T-helper 22 cell (primary cell): ENCODE measurements at places on chromosomes 1 and 21.

GRCh38 chr1:6125366-6125765 lies 54.8 kb downstream of the CHD5 start:
- no peak for DNase-seq

DNA sequence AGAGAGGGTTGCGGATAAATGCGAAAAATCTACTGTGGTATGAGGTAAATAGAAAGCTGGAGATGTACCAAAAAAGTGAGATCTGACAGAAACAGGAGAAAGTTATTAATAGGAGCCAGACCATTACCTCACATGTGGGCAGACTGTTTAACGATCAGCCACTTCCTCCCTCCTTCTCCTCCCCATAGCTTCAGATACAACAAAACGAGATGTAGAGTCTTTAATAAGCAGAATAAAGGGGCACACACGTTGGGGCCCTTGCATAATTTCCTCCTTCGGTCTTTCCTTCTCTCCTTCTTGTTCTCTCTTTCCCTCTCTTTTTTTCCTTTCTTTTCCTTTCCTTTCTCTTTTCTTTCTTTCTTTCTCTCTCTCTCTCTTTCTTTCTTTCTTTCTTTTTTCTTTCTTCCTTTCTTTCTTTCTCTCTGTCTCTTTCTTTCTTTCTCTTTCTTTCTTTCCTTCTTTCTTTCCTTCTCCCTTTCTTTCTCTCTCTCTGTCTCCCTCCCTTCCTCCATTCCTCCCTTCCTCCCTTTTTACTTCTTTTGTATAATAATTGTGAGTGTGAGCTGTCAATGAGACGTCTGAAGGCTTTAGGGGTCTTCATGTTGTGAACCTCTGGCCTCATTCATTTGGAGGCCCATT lies 242.1 kb downstream of the GRIK1 start:
- DNase-seq: no peak

GRCh38 chr1:87968197-87968955 lies 639.7 kb downstream of the LMO4 start:
- DNase-seq: no peak

GRCh38 chr1:204909109-204909508 lies 38.4 kb downstream of the NFASC start:
- no peak for DNase-seq

DNA sequence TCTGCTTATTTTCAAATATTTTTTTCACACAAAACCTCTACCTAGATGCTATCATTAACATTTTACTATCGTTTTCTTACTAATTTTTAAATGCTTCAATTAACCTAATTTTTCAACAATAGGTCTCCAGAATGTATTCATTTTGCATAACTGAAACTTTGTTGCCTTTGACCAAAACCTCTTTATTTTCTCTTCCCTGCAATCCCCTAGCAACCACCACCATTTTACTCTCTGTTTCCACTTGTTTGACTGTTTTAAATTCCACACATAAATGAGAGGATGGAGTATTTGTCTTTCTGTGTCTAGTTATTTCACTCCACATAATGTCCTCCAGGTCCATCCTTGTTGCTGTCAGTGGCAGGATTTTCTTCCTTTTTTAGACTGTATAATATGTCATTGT lies 9.5 kb upstream of the F13B start:
- DNase-seq: no peak

GRCh38 chr1:11463177-11463576 lies 15.8 kb upstream of the DISP3 start:
- DNase-seq: no peak

GRCh38 chr1:29100487-29100886 lies 23.2 kb downstream of the TMEM200B start:
- no peak for DNase-seq

GRCh38 chr1:173628888-173629287 lies 6.2 kb upstream of the TEX50 start:
- no peak for DNase-seq

DNA sequence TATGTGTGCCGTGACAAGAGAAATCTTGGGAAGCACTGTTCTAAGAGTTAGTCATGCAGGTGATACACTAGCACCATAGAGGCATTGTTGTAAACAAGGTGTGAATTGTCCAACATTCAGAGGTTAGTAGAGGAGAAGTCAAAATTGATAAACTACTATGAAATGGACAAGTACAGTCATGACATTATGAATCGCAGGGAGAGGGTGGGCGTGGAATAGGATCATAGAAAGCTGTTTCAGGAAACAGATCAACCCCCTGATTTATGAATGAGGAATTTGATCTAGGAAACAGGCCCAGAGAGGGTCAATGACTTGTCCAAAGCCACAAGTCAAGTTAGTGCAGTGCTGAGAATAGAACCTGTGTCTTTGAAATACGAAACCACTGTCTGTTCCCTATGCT lies 58.5 kb upstream of the LAX1 start:
- DNase-seq: no peak

GRCh38 chr1:31441558-31441957 lies 28.5 kb downstream of the SERINC2 start:
- DNase-seq: no peak

DNA sequence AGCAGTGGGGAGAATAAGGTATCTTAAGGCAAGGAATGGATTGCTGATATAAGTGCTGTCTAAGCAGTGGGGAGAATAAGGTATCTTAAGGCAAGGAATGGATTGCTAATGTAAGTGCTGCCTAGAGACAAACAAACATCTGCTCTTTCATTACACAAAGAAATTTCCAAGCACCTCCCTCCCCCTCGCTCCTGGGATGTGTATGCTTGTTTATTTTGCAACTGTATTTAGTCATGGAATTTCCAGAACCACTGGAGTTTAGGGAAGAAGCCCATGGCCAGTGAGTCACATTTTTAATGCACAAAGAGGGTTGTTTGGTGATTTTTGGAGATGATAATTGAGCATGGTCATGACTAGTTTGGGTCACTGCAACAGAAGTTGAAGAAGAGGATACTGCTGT lies 21.5 kb downstream of the PDPN start:
- DNase-seq: no peak

GRCh38 chr1:159598196-159598595 lies 10.6 kb downstream of the APCS start:
- no peak for DNase-seq

GRCh38 chr1:1001057-1001783 lies 1.3 kb upstream of the HES4 start:
- no peak for DNase-seq

DNA sequence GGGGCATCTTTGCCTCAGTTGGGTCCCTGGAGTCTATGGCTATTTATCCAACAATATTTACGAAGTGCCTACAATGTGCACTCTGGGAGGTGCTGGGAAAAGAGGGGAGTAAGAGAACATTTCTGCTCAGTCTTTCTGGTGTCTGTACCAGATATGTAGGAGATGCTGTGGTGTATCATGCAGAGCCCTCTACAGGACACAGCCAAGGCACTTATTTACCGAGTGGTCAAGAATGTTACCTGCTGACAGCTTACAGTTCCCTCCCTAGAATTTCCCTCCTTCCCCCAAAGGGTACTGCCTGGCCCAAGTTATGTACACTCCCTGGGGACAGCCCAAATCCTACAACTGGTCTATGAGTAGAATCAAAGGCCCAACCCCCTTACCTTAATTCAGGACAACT lies 177.7 kb downstream of the C1orf94 start:
- no peak for DNase-seq

DNA sequence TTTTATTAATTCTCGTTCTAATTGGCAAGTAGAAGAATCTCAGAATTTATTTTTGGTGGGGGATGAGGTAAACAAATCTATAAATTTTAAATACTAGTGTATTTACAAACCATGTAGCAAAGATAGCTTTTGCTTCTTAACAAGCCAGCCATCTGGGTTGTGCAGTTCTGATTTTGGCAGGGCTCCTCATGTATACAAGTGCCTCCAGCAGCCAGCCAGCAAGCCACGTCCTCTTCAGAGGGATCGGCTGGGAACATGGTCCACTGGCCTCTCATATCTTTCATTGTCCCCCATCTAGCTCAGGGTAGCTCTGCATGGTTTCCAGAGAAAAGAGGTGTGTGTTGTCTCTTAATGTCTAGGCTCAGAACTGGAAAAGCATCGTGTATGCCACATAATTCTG lies 659.1 kb downstream of the MRPL39 start:
- no peak for DNase-seq

GRCh38 chr1:4675454-4676186 lies 21.2 kb downstream of the AJAP1 start:
- no peak for DNase-seq

DNA sequence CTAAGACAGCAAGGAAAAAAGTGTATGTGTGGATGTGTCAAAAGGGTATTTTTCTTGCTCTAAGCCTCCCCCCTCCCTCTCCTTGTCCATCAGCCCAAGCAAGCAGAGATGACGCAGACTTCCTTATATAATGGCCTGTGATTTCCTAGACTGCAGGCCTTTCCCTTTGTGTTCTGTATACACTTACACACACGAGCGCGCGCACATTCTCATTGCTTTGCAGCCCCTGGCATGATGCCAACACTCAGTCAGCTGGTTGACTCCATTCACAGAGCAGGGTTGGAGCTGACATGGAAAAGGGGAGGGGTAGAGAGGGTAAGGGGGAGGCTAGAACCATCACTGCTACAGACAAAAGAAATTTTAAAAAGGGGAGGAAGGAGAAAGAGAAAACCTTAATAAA lies 41.8 kb downstream of the GATAD2B start:
- DNase-seq: no peak

- DNase-seq: no peak
These were observed 3.1 kb downstream of the PANK4 start for GRCh38 chr1:2523191-2523890.

DNA sequence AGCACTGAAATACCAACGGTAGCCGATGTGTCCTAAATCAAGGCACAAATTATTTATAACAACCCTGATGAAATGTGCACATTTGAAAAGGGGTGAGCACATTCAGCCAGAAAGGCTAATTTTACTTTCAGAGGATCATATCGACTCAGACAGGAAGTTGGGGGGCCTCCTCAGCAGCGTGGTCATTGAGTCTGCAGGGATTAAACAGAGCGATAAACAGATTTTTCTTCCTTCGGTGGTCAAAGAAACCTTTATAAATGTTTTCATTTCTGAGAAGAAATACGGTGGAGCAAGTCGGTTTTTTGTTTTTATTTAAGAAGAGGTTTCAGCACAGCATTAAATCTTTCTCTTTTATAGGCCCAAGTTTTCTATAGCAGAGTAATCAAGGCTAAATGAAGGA lies 45.7 kb downstream of the PGM1 start:
- DNase-seq: no peak

DNA sequence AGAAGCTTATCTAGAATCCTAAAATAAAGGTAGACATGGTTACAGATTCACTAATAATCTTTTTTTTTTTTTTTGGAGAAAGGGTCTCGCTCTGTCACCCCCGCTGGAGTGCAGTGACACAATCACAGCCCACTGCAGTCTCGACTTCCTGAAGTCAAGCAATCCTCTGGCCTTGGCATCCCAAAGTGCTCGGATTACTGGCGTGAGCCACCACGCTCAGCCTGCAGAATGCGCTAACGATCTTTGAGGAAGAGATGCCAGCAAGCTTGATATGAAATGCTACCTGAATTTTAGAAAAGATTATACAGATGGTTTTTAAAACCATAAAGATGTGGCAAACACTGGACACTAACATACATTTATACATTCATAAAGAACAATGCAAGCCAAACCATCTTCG lies 4.1 kb upstream of the GNPAT start:
- DNase-seq: no peak

GRCh38 chr1:114154146-114154962 lies 685 bp upstream of the SYT6 start:
- no peak for DNase-seq

DNA sequence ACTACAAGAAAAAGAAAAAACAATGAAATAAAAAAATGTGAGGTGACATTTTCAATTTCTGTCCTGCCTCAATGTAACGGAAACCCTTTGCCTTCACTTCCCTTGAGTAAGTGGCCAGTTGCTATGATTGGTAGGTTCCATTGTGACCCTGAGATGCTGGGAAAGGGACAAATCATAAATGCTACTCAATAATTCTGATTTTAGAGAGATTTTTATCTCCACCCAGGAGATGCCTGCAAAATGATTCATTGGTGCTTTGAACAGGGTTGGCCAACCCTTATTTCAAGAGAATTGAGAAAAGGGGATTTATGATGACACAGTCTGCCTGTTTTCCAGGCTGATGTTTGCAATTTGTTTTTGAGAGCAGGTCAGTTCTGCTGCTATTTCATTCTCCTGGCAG lies 22.5 kb downstream of the XCL1 start:
- no peak for DNase-seq

DNA sequence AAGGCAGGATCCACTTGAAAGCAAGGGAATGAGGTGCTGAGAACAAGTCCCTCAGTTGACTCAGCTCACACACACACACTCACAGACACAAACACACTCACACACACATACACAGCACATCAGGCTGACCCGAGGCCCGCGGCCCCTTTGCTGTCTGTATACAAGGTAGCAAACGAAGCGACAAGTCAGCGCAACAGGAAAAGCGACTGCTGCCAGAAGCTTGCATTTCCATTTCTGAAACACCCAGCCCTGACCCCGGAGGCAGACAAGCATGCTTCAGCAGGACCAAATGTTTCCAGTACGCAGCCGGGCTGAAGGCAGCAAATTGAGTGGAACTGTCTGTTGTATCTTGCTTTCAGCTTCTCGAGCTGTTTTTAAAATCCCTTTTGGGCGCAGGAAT lies 501.6 kb downstream of the NPHP4 start:
- DNase-seq: no peak

- no peak for DNase-seq
These were observed 123.3 kb upstream of the USP24 start for GRCh38 chr1:55338448-55338820.

GRCh38 chr1:231037585-231038517 lies 2.2 kb downstream of the FAM89A start:
- no peak for DNase-seq

DNA sequence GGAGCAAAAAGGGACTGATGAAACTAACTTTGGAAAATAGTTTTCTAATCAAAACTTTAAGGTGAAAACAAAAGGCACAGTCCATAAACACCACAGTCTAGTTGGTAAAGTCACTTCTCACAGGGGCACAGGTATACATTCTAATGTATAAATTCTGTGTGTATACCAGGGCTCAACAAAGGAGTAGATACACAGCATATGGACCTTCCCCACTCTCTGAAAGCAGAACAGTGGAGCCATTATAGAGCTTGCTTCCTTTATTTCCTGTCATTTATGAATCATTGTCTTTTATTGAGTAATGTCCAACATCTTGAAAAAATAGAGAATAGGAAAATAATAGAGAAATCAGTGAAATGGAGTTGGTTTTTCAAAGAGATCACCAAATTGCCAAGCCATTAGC lies 746.5 kb upstream of the CHRM3 start:
- no peak for DNase-seq

GRCh38 chr1:39990428-39990827 lies 35.5 kb downstream of the MFSD2A start:
- DNase-seq: no peak

DNA sequence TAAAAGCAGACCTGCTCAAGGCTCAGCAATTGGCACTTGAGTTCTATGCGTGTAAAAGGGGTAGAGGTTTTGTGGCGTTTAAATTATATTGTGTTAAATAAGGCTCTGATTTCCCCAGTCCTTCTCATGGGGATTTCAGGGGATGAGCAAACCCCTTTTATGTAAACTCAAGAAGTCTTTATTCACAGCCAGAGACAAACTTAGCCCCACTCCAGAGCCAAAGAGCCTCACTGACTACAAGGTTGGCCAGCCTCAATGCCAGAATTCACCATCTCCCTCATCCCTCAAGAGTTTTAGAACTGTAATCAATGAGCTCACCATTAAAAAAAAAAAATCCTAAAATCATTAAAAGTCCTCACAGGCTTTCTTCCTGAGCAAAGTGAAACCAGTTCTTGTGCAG lies 107.8 kb downstream of the SLC30A10 start:
- DNase-seq: no peak
